ENCODE measurements at places on chromosomes 16 and 17. TPM values are rescaled to one million over a fixed set of nuclear protein-coding genes. Genes with fewer than 3 reads are reported as not detected.

DNA sequence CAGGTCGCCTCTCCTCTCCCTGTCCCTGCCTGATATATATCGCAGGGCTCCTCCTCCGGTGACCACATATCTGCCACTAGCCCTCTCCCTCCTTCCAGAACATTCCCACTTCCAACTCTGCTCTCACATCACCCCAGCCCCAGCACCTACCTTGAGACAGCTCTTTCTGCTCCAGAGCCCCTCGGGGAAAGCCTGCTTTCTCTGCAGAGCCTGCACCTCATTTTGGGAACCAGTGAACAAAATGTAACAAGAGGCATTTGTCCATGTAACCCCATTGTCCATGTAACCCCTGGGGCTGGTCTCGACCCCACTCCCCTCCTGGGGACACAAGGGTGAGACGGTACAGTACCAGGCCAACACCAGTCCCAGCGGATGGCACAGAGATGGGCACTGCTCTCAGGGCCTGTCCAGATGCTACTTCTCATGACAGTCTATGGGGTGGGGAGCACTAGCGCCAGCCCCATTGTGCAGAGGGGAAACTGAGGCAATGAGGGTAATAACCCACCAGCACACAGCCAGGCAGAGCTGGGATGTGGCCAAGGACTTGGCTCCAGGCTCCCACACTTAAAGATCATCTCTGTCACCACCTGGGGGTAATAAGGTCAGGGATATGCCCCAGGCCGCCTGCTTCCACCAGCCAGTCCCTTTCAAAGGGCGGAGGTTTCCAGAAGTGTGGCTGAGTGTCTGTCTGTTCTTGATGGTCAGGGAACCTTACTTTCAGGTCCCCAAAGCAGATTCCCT is 42.9 kb downstream of the TBC1D16 start:
- no peak for DNase-seq

- DNase-seq, result no peak
Measured at GRCh38 chr16:75570396-75571065, 4.4 kb downstream of the GABARAPL2 start.

- no peak for DNase-seq
Measured at GRCh38 chr16:89779231-89779908, 37.1 kb downstream of the FANCA start.

DNA sequence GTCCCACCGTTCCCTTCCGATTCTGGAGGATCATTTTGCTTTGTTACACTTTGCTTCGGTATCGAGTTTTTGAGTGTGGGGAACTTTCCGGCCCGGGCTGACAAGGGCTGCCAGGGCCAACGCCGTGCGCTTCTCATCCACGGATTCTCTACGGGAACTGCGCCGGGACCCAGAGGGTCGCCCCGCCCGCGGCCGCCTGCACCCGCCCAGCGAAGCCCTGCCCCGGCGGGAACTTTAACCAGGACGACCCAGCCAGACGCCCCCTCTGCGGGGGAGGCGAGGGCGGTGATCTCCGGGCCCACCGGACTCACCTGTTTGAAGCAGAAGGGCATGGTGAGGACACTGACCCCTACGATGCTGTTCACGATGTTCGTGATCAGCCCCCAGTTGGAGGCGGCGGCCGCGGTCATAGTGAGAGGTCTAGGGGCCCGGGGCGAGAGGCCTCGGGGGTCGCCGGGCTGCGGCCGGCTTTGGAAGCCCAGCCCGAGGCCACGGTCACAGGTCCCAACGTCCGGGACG is 536 bp downstream of the SLC38A10 start:
- DNase-seq, result peak; percentile 80

- no peak for DNase-seq
Measured at GRCh38 chr17:34639706-34640425, 60.5 kb downstream of the TMEM132E start.

DNA sequence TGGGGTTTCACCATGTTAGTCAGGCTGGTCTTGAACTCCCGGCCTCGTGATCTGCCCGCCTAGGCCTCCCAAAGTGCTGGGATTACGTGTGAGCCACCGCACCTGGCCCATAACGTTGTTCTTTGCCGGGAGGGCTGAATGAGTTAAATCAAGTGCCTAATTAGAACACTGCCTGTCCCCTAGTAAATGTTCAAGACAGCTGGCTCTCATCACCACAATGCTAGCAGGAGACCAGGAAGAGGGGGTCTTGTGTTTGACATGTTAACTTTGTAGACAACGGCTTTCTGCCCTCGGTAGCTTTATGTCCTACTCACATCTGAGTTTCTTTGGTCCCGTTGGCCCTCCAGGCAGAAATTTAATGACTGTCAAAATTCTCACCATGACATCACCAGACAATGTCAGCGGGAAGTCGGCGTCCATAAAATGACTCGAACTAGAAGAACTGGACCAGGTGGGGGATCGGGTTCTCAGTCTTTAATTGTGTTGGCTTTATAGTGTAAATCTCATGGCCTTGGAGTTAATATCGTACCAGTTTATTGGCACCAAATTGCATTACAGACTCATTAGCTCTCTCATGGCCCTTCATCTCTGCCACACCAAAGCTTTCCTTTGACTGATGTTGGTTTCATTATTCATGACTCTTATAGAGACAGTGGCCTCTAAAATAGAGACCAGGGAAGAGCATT is 11.4 kb upstream of the ITPRIPL2 start:
- no peak for DNase-seq

GRCh38 chr17:1035546-1036170 is 38.7 kb downstream of the TIMM22 start:
- DNase-seq, result no peak

GRCh38 chr17:49076573-49077384 is 55.8 kb upstream of the B4GALNT2 start:
- no peak for DNase-seq

- no peak for DNase-seq
Measured at GRCh38 chr16:12276576-12276975, 300.0 kb downstream of the SNX29 start.

Gene TMEM204
- total RNA-seq, result 22.1 TPM

Gene CCT6B
- 0.97 TPM for total RNA-seq

Gene RNU2-1
- total RNA-seq, result 7,099 TPM

All from right cardiac atrium (tissue), 5 donors.